Myocyte (in vitro differentiated cells): ENCODE measurements at places on chromosomes 12 and 14. TPM values are rescaled to one million over a fixed set of nuclear protein-coding genes. Genes with fewer than 3 reads are reported as not detected.

LMO3 gene
- 50.6 and 57.6 TPM in 2 replicates for total RNA-seq

MYH6 gene
- 2.6 and 3.4 TPM in 2 replicates for total RNA-seq

FAM90A1 gene
- total RNA-seq: not detected in 2 replicates

NANOG gene
- 0.03 and 0.16 TPM in 2 replicates for total RNA-seq

PLEK2 gene
- not detected in 2 replicates for total RNA-seq
